Activated CD4-positive, alpha-beta T cell treated with anti-CD3 and anti-CD28 coated beads, Interleukin-10, Interleukin-2, amounts not matched to agents 100 ng/mL and 50 ng/mL, durations not matched to agents 16 hours and 8 hours (primary cell): ENCODE measurements at places on chromosomes 6 and 20.

GRCh38 chr6:84825461-84825860 lies 61.1 kb upstream of the TBX18 start:
- DNase-seq = no peak

DNA sequence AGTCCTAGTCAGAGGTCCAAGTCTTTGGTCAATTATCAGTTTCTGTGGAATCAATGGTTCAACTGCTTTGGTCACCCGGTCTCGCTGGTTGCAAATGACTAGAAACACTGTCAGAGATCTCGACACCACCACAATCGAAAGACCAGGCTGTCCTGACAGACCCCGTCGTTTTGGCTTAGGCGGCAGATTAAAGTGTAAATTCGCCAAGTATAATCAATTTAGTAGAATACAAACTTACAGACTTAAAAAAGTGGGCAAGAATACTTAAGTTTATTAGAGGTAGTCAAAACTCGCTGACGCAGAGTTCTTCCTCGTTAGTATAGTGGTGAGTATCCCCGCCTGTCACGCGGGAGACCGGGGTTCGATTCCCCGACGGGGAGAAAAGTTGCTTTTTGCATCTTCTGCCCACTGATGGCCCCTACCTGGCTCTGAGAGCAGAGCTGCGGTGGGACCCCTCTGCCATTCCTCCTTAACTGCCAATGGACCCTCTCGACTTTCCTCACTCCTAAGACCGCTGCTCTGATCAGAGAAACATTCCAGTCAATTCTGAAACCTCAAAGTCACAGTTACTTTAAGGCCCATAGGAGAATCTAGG lies 30.6 kb upstream of the ZNF184 start:
- DNase-seq = peak; percentile 87

DNA sequence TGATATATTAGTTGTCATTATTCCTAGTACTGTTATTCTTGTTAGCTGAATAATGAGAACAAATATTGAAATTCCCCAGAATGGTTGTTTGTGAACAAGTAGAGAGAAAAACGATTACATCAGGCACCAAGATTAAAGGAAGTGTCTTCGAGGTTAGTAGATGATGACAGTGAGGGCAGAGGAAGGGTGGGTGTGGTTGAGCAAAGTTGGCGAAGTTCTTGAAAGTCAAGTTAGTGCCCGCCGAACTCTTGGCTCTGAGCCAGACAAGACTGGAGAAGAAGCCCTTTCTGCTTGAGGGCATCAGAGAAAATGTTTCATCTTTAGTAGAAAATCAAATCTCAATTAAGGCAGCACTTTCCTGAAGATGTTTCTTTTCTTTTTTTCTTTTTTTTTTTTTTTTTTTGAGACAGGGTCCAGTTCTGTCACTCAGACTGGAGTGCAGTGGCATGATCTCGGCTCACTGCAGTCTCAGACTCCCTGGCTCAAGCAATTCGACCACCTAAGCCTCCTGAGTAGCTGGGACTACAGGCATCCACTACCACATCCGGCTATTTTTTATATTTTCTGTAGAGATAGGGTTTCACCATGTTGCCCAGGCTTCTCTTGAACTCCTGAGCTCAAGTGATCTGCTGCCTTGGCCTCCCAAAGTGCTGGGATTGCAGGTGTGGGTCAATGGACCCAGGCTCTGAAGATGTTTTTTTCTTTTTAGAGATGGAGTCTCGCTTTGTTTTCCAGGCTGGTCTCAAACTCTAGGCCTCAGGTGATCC lies 77.1 kb downstream of the SGK1 start:
- peak; percentile 88 for DNase-seq

DNA sequence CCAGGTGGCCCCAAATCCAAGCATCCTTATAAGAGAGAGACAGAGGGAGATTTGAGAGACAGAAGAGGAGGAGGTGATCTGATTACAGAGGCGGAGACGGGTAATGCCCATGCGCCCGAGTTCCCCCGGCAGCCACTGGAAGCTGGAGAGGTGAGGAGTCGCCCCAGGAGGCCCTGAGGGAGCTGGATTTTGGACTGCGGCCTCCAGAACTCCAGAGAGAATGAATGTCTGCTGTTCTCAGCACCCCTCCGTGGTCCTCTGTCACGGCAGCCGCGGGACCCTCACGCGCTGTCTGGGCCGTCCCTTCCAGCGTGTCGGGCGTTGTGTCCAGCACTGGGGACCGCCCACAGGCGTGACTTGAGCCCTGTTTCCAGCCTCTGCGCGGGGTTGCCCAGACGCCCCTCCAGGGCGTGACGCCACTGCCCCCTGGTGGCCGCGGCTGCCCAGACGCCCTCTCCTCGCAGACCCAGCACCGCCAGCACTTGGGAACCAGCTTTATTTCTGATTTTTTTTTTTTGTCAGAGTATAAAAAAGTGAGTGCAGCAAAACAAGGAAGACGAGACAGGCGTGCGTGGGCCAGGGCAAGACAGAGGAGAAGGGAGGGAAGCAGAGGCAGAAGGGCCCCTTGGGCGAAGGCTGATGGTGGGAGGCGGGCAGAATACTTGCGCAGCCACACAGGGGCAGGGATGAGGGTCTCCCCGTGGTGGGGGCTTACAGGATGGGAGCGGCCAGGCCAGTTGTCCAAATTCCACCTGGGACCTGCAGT lies 4.1 kb upstream of the ZNF512B start:
- DNase-seq = peak; percentile 85

GRCh38 chr6:151067684-151068596 lies 171.8 kb upstream of the AKAP12 start:
- DNase-seq = no peak

- DNase-seq = no peak
Measured at GRCh38 chr6:24229696-24230405, 103.8 kb downstream of the NRSN1 start.

DNA sequence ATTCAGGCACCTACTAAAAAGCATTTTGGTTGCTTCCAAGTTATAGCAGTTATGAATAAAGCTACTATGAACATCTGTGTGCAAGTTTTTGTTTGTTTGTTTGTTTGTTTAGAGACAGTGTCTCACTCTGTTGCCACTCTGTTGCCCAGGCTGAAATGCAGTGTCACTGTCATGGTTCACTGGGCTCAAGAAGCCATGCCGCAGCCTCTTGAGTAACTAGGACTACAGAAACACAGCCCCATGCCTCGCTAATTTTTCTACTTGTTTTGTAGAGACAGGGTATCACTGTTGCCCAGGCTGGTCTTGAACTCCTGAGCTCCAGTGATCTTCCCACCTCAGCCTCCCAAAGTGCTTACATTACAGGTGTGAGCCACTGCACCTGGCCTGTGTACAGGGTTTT lies 795.9 kb downstream of the EPHA7 start:
- no peak for DNase-seq

DNA sequence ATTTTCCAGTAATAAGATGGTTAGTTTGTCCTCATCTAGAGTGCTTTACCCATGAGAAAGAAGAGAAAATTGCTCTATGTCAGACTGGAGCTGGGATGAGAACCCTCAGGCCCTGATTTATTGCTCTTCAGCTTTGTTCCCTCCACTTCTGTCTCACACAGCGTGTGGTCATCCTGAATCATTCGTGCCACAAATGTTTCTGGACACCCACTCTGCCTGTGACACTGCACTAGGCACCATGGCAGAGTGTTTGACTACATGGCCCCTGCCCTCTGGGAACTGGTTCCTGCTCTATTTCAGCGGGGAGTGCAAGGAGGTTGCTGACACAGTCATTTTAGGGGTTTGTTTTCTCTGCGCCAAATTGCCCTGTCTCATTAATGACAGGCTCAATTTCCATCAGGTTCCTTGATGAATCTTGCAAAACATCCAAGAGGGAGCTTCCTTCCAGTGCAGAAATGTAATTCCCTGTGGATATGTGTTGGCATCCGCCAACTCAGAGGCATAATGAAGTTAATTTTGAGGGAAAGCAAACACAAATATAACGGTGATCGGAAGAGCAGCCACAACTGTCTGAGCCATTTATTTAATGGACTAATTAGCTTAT lies 207.5 kb downstream of the CLIC5 start:
- DNase-seq = no peak

- DNase-seq = no peak
Measured at GRCh38 chr20:19757487-19758132, 448 bp upstream of the RIN2 start.

DNA sequence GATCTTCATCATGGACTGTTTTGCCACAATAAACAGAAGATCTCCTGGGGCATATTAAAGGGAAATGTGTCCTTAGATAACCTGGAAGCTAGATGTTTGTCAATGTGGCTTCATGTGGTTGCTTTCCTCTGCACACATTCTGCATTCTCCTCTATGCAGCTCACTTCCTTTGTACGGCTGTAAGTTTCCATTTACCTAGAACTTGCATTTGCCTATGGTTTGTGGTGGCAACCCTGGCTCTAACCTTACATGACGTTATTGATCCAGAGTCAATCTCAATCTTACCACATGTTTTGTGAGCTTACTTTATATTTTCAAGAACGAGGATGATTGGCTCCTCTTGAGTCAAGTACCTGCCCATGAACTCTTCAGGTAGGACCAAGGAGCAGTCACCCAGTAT lies 863.1 kb downstream of the MAFB start:
- peak; percentile 15 for DNase-seq
